ENCODE measurements at places on chromosomes 12 and 14. TPM values are rescaled to one million over a fixed set of nuclear protein-coding genes. Genes with fewer than 3 reads are reported as not detected.

- DNase-seq: peak; percentile 76
Measured at GRCh38 chr14:99239661-99240092, 32.3 kb downstream of the BCL11B start.

DNA sequence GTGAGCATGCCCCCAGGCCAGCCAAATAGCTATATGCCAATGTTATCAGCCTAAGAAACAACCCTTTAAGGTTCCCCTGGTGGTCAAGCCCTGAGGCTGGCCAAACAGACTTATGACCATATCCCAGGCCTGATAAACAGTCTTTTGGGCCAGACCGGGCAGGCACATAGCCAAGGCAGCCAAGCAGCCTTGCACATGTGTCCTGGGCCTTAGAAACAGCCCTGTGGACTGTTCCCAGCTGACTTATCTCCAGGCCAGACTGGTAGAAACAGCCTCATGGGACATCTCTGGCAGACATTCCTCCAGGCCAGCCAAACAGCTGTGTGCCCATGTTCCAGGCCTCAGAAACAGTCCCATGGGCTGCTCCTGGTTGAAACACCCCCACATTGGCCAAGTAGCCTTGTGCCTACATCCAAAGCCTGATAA, 295.0 kb upstream of the MGAT4C start:
- no peak for DNase-seq

DNA sequence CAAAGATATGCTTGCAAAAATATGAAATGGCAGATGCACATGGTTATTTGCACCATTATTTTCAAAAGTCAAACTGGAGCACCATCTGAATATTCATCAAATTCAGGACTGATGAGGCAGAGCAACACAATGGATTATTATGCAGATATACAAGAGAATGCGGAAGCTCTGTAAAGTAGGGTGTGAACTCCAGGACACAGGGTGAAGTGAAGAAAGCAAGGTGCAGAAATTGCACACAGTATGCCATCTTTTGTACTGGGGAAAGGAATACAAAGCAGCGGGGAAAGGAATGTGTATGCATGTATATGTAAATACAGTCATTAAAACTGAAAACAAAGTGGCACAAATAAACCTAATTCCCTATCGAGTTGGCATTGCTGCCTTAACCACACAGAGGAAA, 22.7 kb upstream of the CLEC4E start:
- DNase-seq: no peak

- DNase-seq: no peak
Measured at GRCh38 chr12:110636516-110636915, 22.6 kb downstream of the TCTN1 start.

DNA sequence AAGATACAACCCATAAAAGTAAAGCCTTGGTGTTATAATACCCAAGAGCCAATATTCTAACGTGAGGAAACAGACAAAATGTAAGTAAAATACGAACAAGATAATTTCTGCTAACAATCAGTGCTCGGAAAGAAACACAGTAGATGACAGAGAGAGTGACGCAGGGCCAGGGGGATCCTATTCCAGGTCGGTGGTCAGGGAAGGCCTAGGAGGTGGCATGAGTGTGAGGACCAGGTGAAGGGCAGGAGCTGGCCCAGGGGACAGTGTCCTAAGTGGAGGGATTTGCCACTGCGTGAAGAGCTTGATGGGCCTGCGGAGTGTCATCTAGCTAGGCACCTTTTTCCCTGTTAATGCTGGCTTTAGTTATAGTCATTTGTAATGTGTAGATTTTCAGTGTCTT, 35.3 kb downstream of the ETV6 start:
- DNase-seq: no peak

- peak; percentile 12 for DNase-seq
Measured at GRCh38 chr12:30599608-30600007, 96.1 kb downstream of the IPO8 start.

DNA sequence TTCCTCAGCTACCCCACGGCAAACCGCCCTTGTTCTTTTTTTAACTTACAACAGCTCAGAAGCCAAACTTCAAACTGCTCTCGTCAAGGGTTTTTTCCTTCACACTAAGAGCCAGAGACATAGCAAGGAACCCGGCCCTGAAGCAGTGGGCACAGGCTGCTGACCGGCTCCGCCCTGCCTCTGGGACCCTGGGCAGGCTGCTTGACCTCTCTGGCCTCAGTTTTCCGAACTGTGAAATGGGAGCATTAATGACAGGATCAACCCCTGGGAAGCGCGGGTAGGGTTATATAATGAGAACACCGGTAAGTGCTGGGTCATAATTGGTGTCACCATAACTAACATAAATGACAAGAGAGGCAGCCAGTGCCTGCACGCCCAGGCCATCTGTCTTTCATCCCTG, 21.2 kb upstream of the FZD10 start:
- DNase-seq: no peak

DNA sequence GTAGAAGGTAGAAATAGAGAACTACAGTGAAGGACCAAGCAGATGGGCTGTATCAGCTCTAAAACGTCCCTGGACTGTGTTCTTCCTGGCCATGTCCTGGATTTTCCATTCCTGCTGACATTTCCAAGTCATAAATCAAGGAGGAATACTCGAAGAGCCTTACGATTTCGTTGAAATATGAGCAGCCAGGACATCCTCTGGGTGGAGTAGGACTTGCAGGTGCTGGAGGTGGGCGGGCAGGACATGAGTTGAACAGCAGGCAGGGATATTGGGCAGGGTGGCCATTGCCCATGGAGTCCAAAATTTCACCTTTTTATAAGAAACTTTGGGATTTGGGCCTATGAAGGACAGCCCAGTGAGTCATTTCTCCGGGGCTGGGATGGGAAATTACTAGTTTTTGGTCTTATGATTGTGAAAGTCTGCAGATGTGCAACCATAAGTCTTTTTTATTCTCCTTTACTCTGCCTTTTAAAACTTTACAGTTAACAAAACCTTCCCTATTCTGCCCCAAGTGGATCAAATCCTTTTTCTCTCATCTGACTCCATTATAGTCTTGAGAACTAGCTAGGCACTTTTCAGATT, 88.8 kb downstream of the TMX1 start:
- DNase-seq: peak; percentile 47

DNA sequence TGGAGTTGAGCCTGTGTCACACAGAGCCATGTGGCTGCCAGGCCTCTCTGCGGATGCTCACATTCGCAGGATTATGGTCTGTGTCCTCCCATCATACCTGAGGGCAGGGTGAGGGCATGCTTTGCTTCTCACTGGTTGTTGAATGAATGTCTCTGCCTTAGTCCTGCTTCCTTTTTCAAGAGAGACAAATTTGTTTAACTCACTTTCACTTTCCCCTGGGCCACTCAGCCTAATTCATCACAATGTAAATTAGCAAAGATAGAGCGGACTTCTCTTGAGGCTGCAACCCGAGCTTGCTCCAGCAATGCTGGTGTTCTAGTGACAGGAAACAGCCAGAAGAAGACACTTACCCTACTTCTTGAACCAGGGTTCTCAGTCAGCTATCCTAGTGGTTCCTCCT, 35.5 kb upstream of the PAX9 start:
- no peak for DNase-seq

- no peak for DNase-seq
Measured at GRCh38 chr12:94663071-94663470, 12.7 kb upstream of the TMCC3 start.

GRCh38 chr14:73712540-73713180, 1.5 kb downstream of the PNMA1 start:
- DNase-seq: no peak

DNA sequence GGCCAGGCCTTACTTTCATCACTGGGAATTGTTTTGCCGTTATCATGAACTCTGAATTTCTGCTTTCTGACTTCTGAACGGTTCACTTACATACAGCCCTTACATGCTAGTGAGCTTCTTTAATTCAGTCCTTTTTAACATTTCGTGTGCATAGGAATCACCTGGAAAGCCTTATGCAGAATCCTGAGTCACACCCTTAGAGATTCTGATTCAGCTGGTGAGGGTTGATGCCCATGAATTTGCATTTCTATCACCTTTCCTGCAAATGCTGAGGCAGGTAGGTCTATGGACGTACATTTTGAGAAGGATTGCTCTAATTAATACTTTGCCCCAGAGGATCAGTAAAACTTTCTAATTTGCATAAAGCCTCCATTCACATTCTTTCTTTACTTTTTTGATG, 44.0 kb downstream of the PPHLN1 start:
- DNase-seq: peak; percentile 25

- no peak for DNase-seq
Measured at GRCh38 chr12:96057986-96058553, 22.7 kb upstream of the LTA4H start.

GRCh38 chr12:77167801-77168200, 102.4 kb upstream of the E2F7 start:
- peak; percentile 36 for DNase-seq

DNA sequence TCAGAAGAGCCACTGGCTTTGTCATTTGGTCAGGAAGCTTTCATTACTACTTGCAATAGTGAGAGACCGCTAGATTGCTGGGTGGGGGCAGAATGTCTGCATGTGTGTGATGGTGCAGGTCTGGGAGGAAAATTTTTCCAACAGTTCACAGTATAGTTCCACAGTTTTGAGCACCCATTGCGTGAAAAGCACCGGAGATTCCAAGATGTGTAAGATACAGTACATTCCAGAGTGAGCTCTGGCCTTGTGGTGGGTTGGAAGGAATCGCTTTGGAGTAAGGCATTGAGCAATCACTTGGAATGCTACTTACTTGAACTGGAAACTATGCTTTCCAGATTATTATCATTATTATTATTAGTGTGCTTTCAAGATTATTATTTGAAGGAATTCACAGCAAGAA, 47.6 kb upstream of the FRMD6 start:
- no peak for DNase-seq

GRCh38 chr12:19220205-19220604, 90.7 kb downstream of the PLEKHA5 start:
- peak; percentile 62 for DNase-seq

- no peak for DNase-seq
Measured at GRCh38 chr14:69547701-69548348, 26.8 kb downstream of the CCDC177 start.

GRCh38 chr14:100599981-100600380, 12.8 kb upstream of the BEGAIN start:
- DNase-seq: no peak

GRCh38 chr14:55756557-55756956, 176.6 kb downstream of the KTN1 start:
- DNase-seq: no peak

GRCh38 chr12:14957551-14958168, 3.7 kb downstream of the ARHGDIB start:
- DNase-seq: no peak

- no peak for DNase-seq
Measured at GRCh38 chr12:113819495-113819894, 146.6 kb downstream of the RBM19 start.

The SLC38A4 gene
- total RNA-seq: 2.4 TPM

The A2ML1 gene
- 258 TPM for total RNA-seq

The NR2C1 gene
- total RNA-seq: 14.5 TPM

The HOXC5 gene
- not detected for total RNA-seq

The ACRBP gene
- 0.51 TPM for total RNA-seq

The LTBP2 gene
- total RNA-seq: 6.6 TPM

Data from bronchial epithelial cell (primary cell).